ENCODE measurements at places on chromosomes 1 and 21.

DNA sequence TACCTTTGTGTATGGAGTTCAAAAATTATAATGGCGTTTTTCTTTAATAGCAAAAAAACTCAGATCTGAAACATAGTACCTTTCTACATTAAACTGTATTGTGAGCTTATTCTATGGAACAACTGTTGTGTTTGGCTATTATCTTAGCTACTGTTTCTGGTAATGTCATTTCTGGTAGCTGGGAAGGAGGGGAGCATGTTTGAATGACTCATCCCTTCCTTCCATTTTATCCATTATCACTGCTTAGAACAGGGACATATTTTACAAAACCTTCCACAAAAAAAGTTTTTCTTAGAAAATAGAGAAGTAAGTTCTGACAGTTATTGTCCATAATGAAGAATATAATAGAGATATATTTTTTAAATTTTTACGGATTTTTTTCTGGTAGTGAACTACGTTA is 128.3 kb downstream of the NRDC start:
- no peak for DNase-seq

DNA sequence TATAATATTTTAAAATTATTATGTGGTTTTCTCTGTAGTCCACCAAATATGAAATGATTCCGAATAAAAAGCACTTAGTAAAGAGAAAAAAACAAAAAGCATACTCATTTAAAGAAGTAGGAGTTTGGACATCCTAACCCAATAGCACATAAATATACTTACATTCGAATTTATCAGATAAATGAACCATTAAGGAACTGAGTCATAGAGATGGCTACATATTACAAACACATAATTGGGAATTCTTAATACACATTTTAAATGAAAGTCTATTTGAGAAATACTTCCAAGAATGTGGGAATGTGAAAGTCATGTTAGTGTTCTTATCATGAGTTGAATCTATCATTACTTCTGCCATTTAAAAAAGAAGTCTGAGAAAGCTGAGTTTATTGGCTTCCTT is 75.0 kb downstream of the USP24 start:
- no peak for DNase-seq

DNA sequence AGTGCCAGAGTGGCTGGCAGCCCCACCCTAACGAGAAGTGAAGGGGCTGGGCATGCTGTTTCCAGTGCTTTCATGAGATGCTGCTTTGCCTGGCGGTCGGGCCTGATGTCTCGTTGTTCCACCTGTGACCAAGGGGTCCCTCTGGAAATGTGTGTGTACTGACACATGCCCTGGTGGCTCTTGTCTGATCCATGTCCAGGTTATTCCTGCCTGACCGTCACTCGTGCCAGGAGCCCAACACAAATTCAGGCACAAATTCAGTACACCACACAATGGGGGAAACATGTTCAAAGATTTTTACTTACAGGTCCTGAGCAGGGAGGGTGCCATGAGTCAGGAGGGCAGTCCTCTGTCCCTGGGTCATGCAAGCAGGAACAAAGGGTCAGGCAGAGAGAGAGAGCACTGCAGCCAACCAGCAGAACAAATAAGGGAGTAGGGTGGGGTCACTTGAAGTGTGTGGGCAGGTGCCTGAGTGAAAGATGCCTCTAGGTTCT is 76.3 kb downstream of the ADARB1 start:
- no peak for DNase-seq

DNA sequence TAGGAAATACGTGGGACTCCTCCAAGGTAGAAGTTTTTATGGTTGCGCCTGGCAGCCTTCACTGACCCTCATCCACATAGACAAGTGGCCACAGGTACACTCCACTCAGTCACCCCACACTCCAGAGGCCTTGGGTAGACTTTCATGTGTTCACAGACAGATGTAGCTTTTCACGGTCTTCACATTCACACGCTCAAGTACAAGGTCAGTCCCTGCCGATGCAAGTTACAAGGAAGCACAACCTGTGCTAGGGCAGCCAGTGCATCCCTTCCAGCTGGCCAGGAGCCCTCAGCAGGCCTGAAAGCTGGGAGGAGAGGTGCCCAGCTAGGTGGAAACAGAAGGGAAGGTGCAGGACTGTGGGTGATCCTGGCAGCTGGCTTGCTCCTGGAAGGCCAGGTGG is 55.5 kb upstream of the FAM20B start:
- DNase-seq, result no peak

DNA sequence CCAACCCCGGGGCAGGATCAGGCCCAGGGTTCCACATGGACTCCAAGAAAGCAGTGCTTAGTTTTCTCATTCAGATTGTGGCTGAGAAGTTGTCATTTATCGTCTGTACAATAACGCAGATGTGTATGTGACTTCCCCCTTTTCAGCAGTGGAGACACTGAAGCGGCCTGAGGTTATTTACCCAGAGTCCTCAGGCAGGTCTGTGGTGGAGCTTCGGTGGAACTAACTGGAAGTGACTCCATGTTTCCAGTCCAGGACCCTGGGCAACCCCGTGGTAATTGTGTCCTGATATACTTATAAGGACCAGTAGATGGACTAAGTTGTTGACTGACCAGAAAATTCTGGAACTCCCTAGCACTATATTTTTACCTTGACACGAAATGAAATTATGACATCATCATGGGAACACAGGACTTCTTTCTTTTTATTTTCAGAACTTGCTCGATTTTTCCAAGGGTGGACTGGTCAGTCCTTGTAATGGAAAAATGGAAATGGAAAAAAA is 1.0 kb upstream of the IER5 start:
- no peak for DNase-seq

All from stimulated activated CD4-positive, alpha-beta T cell treated with anti-CD3 and anti-CD28 coated beads, Interleukin-1b, Interleukin-23, amount 100 ng/mL, for 4 hours (primary cell).